Activated naive CD4-positive, alpha-beta T cell treated with anti-CD3 and anti-CD28 coated beads, Interleukin-2, amount 10 ng/mL, durations not matched to agents 5 hours and 36 hours (primary cell): ENCODE measurements at places on chromosomes 16 and 17. TPM values are rescaled to one million over a fixed set of nuclear protein-coding genes. Genes with fewer than 3 reads are reported as not detected.

NTN1 gene
- total RNA-seq, result not detected

CDC6 gene
- 52.8 TPM for total RNA-seq

CD300A gene
- 44.2 TPM for total RNA-seq

PYY gene
- total RNA-seq, result not detected

C16orf86 gene
- total RNA-seq, result 4.8 TPM

COTL1 gene
- 483 TPM for total RNA-seq

DLG4 gene
- total RNA-seq, result 11.6 TPM

FASN gene
- total RNA-seq, result 162 TPM

ARL5C gene
- total RNA-seq, result not detected

IRX3 gene
- 0.51 TPM for total RNA-seq

OMG gene
- 0.31 TPM for total RNA-seq

PRKAR1A gene
- 221 TPM for total RNA-seq

ZNF821 gene
- 9.7 TPM for total RNA-seq

STARD3 gene
- 71.9 TPM for total RNA-seq

CACNG5 gene
- not detected for total RNA-seq

AXIN2 gene
- total RNA-seq, result 24.0 TPM

CCDC200 gene
- total RNA-seq, result not detected

DPEP3 gene
- total RNA-seq, result 0.14 TPM

TEDC2 gene
- 8.3 TPM for total RNA-seq

PPM1E gene
- total RNA-seq, result not detected

UTP18 gene
- 45.6 TPM for total RNA-seq
